ENCODE measurements at places on chromosomes 2 and 18. TPM values are rescaled to one million over a fixed set of nuclear protein-coding genes. Genes with fewer than 3 reads are reported as not detected.

GRCh38 chr18:32333781-32334180 lies 136.9 kb downstream of the GAREM1 start:
- DNase-seq, result no peak

DNA sequence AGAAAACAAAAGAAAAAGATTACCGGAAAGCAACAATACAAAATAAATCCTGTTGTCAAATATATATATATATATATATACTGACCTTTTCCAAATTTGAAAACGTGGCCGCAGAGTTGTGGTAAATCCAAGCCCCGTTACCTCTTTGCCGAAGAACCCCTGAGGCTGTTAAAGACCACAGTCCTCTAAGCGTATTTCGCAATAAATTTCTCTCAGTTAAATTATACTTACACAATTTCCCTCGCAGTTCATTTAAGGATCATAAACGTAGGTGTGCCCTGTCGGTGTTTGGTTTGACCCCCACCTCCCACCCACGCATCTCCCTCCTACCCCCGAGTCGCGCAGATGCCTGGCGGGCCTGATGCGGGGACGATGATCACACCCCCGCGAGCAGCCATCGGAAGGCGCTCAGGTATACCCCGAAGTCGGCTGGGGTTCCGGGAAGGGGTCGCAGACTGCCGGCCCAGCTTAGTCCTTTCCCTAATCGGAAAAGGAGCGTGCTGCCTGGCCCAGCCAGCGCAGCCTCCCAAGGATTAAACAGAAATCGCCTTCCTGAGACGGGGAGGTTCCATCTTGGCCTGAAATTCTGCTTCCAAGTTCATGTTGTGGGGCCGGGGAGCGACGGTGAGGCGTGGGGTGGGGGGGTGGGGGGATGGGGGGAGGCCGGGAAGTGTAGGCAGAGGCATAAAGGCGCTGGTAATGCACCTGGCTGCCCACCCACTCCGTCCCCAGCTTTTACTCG lies 2.9 kb upstream of the MEIS1 start:
- no peak for DNase-seq

- DNase-seq, result no peak
These were observed 53.8 kb downstream of the PRKCE start for GRCh38 chr2:45705233-45705632.

GRCh38 chr2:110748489-110748867 lies 16.1 kb downstream of the ACOXL start:
- peak; percentile 51 for DNase-seq

- no peak for DNase-seq
These were observed 430.9 kb upstream of the HNRNPA3 start for GRCh38 chr2:176781570-176782217.

GRCh38 chr2:181305301-181306123 lies 151.7 kb upstream of the ITGA4 start:
- peak; percentile 42 for DNase-seq

GRCh38 chr2:37250869-37251740 lies 19.6 kb downstream of the NDUFAF7 start:
- no peak for DNase-seq

DNA sequence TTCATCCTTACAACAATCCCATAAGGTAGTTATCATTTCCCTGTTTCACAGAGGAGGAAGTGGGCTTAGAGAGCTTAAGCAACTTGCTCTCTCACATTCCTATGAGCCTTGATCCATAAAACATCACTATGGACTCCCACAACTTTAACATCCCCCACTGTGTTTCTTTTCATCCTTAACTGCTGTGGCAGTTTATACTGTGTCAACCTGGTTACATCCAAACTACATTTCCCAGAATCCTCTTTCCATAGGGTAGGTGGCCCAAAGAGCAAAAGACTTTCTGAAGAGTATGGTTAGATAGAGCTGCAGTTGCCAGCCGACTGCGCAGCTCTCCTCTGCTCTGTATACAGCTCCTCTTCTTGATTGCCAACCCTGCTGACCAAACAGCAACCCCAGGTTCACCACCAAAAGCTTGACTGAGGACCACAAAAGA lies 22.5 kb downstream of the MAP3K2 start:
- DNase-seq, result no peak

DNA sequence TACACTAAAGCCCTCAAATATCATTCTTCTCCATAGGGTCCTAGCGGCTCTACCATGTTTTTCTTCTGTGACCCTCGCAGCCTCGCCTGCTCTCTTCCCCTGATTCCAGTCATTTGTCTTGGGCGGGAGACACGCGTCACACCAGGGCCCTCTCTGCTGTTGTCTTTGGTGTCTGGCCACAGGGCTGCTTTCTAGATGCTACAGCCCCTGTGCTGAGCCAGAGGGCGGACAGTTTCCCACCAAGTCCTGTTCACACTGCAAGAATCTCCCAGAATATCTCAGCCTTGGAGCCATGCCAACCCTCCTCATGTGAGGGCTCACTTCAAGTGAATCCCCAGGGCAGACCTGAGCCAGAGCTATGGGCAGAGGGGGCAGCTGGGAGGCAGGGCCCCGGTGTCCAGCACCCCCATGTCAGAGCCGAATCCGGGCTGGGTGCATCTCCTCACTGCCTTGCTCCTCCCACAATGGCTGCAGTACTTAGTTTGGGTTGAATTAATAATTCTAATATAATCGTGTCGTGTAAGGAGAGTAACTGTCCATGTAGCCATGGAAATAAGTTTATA lies 42.1 kb downstream of the DIPK1C start:
- DNase-seq, result no peak

DNA sequence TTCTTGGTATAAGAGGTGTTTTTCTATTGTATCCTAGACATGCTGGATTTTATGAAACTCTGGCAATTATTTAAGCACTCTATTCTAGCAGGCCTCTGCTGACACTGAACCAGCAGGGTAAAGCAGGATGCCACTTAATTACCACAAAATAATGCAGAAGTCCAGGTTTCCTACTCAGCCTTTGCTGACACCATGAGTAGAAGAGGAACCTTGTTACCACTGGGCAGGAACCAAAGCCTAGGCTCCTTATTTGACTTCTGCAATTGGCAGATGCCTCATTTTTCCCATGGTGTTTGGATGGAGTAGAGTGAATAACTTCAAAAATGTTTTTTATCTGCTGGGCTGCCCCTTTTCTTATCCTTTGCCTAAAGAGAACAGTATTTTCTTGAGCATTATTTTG lies 60.8 kb downstream of the THNSL2 start:
- DNase-seq, result no peak

- no peak for DNase-seq
These were observed 137.4 kb upstream of the DLX2 start for GRCh38 chr2:172239944-172240590.

- DNase-seq, result no peak
These were observed 64.4 kb downstream of the KLHL29 start for GRCh38 chr2:23449413-23449812.

GRCh38 chr18:12290086-12290485 lies 18.0 kb upstream of the TUBB6 start:
- no peak for DNase-seq

- DNase-seq, result no peak
These were observed 83.0 kb upstream of the SOX11 start for GRCh38 chr2:5609201-5609600.

GRCh38 chr2:241894681-241895426 lies 25.3 kb downstream of the RTP5 start:
- no peak for DNase-seq

- no peak for DNase-seq
These were observed 131.8 kb downstream of the TWIST2 start for GRCh38 chr2:238979636-238980035.

GRCh38 chr2:137357634-137358033 lies 592.3 kb downstream of the THSD7B start:
- DNase-seq, result no peak

Gene TWIST2
- not detected for total RNA-seq

Gene REEP1
- total RNA-seq, result 0.15 TPM

Gene HOXD12
- total RNA-seq, result not detected

Gene CENPA
- not detected for total RNA-seq

Gene EML6
- 3.9 TPM for total RNA-seq

Gene NT5DC4
- total RNA-seq, result not detected

Gene SATB2
- 0.06 TPM for total RNA-seq
